ENCODE measurements at places on chromosomes 3 and 15.
A peak's percentile ranks its signal among the peaks of the same experiment; 100 is the strongest.

GRCh38 chr3:36649125-36649524, 115.2 kb downstream of the DCLK3 start:
- no peak overlapping the region for H3K4me3 ChIP-seq
- no peak overlapping the region for H3K27ac ChIP-seq
- DNase-seq = no peak
- H3K4me1 ChIP-seq = peaks cover 10% of the 10 kb centered on the region

- H3K4me3 ChIP-seq = no peak overlapping the region
- H3K27me3 ChIP-seq = no peaks in the 10 kb centered on the region
- H3K36me3 ChIP-seq = peaks cover 6% of the 10 kb centered on the region
- peaks cover 44% of the 10 kb centered on the region for H3K4me1 ChIP-seq
Measured at GRCh38 chr15:89141885-89142284, 53.6 kb downstream of the ABHD2 start.

DNA sequence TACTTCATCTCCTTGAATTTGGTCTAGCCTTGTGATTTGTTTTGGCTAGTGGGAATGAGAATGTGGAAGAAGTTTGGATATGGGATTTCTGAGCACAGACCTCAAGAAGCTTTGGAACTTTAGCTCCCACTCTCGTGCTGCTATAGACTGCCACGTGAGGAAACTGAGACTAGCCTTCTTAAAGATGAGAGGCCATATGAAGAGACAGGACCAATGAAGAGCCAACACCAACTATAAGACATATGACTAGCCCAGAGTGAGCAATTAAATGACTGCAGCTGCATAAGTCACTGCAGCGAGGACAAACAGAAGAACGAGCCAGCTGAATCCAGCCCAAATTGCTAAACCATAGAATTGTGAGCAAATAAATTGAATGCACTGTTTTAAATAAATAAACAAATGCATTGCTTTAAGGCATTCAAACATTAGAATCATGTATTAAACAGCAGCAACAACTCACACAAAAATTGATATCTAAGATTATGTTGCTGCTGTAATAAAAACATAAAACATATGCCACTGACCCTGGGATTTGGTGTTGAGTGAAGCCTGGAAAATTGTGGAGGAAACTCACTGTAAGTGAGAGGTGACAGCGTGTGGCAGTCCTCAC, 15.7 kb upstream of the CNTN4 start:
- H3K4me3 ChIP-seq = no peak overlapping the region
- H3K27ac ChIP-seq = no peak overlapping the region
- DNase-seq = no peak
- peaks cover 1% of the 10 kb centered on the region for H3K36me3 ChIP-seq

- H3K4me3 ChIP-seq = no peak overlapping the region
- no peak overlapping the region for H3K27ac ChIP-seq
- no peaks in the 10 kb centered on the region for H3K27me3 ChIP-seq
Measured at GRCh38 chr15:52480990-52481389, 47.7 kb downstream of the MYO5A start.

DNA sequence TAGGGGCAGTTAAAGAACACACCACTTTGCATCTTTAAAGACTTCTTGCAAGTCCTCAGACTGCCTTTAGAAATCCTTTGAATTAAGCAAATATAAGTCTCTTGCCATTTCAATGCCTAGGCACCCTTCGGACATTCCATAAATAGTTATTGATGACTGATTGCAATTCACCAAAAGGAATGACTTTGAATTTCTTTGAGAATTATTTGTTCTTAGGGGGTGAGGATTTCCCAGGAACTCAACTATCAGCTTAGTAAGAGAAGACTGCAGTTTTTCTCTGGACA, 495 bp upstream of the MYEF2 start:
- H3K27ac ChIP-seq = no peak overlapping the region
- peaks cover 23% of the 10 kb centered on the region for H3K4me1 ChIP-seq
- peak overlapping the region; percentile 53 for H3K4me3 ChIP-seq
- no peak for DNase-seq

- H3K27ac ChIP-seq = peak overlapping the region; percentile 18
- H3K4me1 ChIP-seq = peaks cover 81% of the 10 kb centered on the region
- peak overlapping the region; percentile 60 for H3K4me3 ChIP-seq
- H3K36me3 ChIP-seq = peaks cover 22% of the 10 kb centered on the region
Measured at GRCh38 chr3:32956750-32957570, 5.5 kb downstream of the CCR4 start.

DNA sequence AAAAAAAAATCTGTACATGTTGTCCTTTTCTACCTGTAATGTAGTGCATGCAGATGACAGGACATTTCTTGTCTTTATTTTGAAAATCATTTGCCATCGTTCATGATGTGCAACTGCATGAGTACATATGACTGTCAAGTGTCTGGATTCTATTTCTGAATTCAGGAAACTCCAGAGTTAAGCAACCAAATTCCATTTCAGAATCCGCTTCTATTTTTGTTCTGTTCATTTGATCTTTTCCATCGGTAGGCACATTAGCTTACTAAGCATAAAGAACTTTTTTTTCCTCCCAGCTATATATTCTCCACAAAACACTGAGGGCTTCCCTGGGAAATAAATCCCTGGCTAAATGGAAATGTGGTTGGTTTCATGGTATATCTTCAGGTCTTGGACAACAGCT, 365.6 kb downstream of the PTPRG start:
- H3K36me3 ChIP-seq = no peaks in the 10 kb centered on the region
- no peaks in the 10 kb centered on the region for H3K4me1 ChIP-seq
- H3K27me3 ChIP-seq = no peaks in the 10 kb centered on the region
- H3K27ac ChIP-seq = no peak overlapping the region

- H3K4me1 ChIP-seq = no peaks in the 10 kb centered on the region
- no peak overlapping the region for H3K27ac ChIP-seq
- no peaks in the 10 kb centered on the region for H3K36me3 ChIP-seq
- H3K4me3 ChIP-seq = no peak overlapping the region
- H3K27me3 ChIP-seq = no peaks in the 10 kb centered on the region
- DNase-seq = no peak
Measured at GRCh38 chr3:160686955-160687535, 10.1 kb downstream of the ARL14 start.

DNA sequence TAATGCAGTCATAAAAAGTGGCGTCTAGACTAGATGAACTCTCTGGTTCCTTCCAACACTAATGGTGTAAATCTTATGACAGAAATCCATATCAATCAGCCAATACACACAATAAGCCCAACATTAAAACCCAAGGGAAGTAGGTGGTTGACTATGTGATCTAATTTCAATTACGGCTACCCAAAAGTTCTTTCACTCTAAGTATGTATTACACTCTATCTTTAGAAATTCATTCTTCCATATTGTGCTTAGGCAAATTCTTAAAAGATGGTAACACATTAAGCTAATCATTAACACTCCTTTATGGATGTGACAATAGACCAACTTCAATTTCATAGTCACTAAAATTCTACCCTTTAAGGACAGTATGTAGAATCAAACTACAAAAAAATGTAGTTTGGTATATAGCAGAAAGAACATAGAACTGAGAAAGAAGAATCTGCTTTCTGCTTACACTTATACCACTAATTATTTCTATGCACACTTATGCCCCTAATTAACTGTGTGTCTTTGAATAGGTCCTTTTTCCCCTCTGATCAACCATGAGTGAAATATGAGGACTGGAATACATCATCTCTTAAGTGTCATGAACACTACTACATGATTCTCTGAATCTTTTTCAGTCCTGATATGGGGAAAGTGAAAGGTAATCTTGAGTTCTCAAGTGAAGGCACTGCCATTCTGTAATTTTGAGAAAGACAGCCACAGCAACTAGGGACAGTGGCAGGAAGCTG, 557.6 kb downstream of the IGSF11 start:
- H3K4me1 ChIP-seq = no peaks in the 10 kb centered on the region
- H3K36me3 ChIP-seq = no peaks in the 10 kb centered on the region
- no peak overlapping the region for H3K4me3 ChIP-seq
- H3K27me3 ChIP-seq = no peaks in the 10 kb centered on the region

GRCh38 chr3:95911767-95912166, 902.6 kb upstream of the EPHA6 start:
- no peaks in the 10 kb centered on the region for H3K27me3 ChIP-seq
- H3K36me3 ChIP-seq = no peaks in the 10 kb centered on the region
- no peaks in the 10 kb centered on the region for H3K4me1 ChIP-seq
- no peak for DNase-seq
- H3K4me3 ChIP-seq = no peak overlapping the region

- no peak overlapping the region for H3K27ac ChIP-seq
- H3K27me3 ChIP-seq = no peaks in the 10 kb centered on the region
- H3K4me3 ChIP-seq = no peak overlapping the region
- no peaks in the 10 kb centered on the region for H3K4me1 ChIP-seq
Measured at GRCh38 chr3:150462108-150462507, 54.0 kb downstream of the TSC22D2 start.

GRCh38 chr15:65888981-65889380, 19.7 kb downstream of the RAB11A start:
- no peaks in the 10 kb centered on the region for H3K27me3 ChIP-seq
- H3K27ac ChIP-seq = peak overlapping the region; percentile 70
- no peak for DNase-seq
- H3K4me3 ChIP-seq = peak overlapping the region; percentile 34
- peaks cover 84% of the 10 kb centered on the region for H3K4me1 ChIP-seq

- DNase-seq = no peak
- H3K4me3 ChIP-seq = no peak overlapping the region
- H3K27me3 ChIP-seq = no peaks in the 10 kb centered on the region
- no peaks in the 10 kb centered on the region for H3K4me1 ChIP-seq
Measured at GRCh38 chr3:88263417-88264100, 113.8 kb downstream of the C3orf38 start.

GRCh38 chr15:62624547-62625378, 417.8 kb upstream of the TPM1 start:
- no peak overlapping the region for H3K27ac ChIP-seq
- H3K36me3 ChIP-seq = no peaks in the 10 kb centered on the region
- DNase-seq = no peak
- no peaks in the 10 kb centered on the region for H3K4me1 ChIP-seq
- peaks cover 16% of the 10 kb centered on the region for H3K27me3 ChIP-seq

GRCh38 chr3:60609446-60609845, 641.8 kb downstream of the FHIT start:
- no peak overlapping the region for H3K4me3 ChIP-seq
- H3K27ac ChIP-seq = no peak overlapping the region
- no peaks in the 10 kb centered on the region for H3K27me3 ChIP-seq

DNA sequence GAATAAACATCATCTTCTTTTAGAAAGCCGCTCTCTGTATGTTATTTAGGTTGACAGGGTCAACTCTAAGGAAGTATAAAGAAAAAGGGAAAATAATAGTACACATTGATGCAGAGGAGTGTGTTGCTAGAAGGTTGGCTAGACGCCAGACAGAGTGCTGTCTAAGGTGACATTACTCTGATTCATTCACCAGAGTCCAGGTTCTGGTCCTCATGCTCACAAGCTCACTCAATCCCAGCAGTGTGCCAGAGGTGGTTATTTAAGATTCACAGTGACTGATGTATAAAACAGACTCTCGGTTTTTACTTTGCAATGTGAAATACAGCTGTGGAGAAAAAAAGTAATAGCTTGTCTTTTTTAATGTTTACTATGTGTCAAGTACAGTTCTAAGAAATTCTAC, 1.7 kb downstream of the CFAP44 start:
- H3K4me1 ChIP-seq = no peaks in the 10 kb centered on the region
- no peaks in the 10 kb centered on the region for H3K36me3 ChIP-seq
- no peak overlapping the region for H3K4me3 ChIP-seq
- no peak overlapping the region for H3K27ac ChIP-seq

DNA sequence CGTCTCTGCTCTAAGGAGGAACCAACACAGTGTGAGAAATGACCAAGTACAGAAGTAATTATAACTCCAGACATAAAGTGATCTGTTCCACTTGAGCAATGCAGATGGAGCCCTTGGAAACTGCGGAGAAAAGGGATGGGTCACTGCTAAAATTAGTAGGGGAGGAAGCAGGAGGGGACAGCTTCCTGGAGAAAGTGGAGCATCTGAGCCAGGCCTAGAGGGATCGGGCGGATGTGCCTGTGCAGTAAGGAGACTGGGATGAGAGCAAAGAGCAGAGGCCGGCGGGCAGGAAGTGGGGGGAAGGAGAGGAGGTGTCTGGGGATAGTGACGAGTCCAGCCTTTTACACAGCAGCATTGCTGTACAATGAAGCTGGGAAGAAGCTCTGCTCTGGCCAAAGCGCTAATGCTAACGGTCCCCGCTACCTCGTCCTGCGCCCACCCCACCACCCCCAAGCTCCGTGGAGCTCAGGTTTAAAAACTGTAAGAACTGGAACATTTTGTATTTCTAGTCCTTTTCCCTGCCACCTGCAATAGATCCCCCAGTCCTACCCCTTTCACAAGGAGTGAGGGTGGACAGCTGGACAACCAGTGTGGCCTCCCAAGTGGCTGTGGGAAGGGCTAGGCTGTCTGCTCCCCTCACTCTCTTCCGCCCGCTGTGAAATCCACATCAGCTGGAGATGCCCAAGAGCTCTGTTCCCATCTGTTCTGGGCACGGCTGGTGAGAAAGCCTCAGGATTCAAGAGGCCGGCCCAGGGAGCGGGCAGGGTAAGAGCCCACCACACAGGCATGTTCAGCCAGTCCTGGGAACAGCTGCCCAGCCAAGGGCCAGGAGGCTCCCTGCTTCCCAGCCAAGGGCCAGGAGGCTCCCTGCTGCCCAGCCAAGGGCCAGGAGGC, 53.0 kb upstream of the HES1 start:
- no peak for DNase-seq
- H3K27me3 ChIP-seq = peaks cover 20% of the 10 kb centered on the region
- H3K4me3 ChIP-seq = no peak overlapping the region
- H3K36me3 ChIP-seq = no peaks in the 10 kb centered on the region

DNA sequence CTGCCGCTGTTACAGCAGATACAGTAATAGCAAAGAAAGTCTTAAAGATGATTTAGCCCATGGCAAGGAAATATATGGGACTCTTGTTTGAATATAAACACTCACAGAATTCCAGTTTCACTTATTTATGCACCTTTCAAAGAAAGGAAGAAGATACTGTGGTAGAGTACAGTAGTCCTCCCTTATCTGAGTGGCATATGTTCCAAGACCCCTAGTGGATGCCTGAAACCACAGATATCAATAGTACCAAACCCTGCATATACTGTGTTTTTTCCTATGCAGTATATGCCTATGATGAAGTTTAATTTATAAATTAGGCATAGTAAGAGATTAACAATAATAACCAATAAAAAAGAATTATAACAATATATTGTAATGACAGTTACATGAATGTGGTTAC, 8.2 kb downstream of the MAP2K1 start:
- peaks cover 67% of the 10 kb centered on the region for H3K4me1 ChIP-seq
- H3K36me3 ChIP-seq = peaks cover 27% of the 10 kb centered on the region
- no peak for DNase-seq
- H3K4me3 ChIP-seq = no peak overlapping the region
- peak overlapping the region; percentile 40 for H3K27ac ChIP-seq
